Stimulated activated CD4-positive, alpha-beta T cell treated with anti-CD3 and anti-CD28 coated beads, Interleukin-2, amount 100 ng/mL, for 48 hours (primary cell): ENCODE measurements at places on chromosomes 5 and 9.

DNA sequence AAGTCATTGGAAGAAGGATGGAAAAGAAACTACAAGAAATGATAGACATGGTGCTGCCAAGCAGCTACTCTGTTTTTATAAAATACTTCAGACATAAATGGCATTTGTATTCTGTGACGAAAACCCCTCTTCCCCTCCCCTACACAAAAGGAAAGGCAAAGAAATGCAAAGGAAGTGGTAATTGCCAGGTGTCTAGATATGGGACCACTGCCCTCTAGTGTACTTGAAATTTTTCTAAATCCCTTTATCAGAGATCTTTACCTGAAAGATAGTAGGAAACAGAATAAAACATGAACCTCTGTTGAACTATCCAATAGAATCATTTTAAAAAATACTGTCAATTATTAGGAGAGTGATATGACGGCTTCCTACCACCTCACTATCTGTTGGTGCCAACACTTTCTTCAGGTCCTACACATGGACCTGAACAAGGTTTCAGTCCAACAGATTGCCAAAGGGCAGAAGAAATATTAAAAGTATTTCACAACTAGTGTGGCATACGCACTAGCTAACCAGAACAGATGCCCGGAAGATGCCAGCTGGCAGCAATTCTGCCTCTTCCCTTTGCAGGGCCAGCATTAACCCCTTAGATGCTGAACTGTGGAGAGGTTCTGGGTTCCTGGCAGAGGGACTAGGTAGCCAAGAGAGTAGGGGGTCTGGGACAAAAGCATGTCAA is 104.1 kb downstream of the TSSK1B start:
- no peak for DNase-seq

DNA sequence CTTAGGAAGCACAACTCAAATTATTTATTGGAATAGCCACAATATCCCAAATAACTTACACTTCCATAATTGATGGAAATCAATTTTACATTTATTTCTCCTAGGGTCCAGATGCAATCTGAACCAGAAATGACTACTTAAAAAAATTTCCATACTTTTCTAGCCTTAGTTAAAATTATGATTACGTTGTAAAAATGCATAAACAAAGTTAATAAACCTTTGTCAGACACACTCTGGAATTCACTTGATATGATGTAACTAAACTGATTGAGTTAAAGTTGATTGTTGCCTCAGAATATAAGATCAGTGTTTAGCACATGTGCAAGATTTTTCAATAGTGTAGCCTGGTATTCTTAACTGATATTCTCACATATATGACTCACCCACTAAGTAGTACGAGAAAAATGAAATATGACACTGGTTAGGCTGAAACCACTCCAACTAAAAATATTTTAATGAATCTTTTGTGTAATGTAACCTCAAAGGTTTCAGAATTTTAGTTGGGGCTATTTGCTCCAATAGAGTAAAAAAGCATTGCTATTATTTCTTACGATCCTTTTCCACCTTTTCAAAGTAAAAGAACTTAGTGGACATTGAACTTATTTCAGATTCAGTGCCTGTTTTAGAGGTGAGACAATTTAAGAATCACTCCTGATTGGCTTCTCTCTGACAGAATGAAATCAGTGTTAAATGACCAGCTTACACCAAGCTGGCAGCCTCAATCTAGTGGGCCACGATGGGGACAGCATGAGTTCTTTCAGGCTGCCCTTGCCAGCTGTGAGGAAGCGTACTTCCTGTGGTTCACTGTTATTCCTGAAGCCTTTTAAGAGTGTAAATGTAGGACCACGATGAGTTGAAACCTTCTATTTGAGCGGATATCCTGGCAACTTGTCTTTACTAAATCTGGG is 277.2 kb upstream of the CDH9 start:
- no peak for DNase-seq

GRCh38 chr9:107669422-107669821 is 179.9 kb upstream of the KLF4 start:
- DNase-seq = no peak

GRCh38 chr9:135224286-135224877 is 136.9 kb downstream of the OLFM1 start:
- no peak for DNase-seq

DNA sequence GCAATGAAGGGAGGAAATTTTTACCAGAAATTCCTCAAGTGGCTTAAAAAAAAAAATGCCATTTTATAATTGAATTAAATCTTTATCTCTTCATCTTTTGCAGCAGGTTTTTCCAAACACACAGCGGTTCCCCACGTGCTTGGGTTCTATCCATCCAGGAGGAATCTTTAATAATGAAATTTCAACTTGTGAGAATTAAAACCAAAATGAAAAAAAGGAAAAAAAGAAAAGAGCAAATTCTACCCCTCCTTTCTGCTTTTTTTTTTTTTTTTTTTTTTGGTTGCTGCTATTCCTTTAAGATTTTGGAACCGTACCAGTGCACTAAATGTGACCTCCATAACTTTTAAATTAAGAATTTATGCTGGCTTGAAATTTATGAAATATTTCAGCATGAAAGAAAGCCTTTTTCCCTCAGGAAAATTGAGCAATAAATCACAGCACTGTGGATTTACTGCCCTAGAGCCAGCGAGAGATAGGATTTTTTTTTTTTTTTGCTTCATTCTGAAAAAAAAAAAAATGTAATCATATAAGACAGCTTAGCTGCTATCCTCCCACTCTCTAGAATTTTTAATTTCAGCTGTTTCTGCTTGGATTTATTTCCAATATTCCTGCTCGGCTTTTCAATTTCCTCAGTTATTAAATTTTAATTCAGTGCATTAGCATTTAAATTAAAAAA is 88.5 kb downstream of the ZNF618 start:
- DNase-seq = no peak
